ENCODE measurements at places on chromosomes 2 and 18. TPM values are rescaled to one million over a fixed set of nuclear protein-coding genes. Genes with fewer than 3 reads are reported as not detected.

Gene ANKRD30BL
- not detected for total RNA-seq

DNA sequence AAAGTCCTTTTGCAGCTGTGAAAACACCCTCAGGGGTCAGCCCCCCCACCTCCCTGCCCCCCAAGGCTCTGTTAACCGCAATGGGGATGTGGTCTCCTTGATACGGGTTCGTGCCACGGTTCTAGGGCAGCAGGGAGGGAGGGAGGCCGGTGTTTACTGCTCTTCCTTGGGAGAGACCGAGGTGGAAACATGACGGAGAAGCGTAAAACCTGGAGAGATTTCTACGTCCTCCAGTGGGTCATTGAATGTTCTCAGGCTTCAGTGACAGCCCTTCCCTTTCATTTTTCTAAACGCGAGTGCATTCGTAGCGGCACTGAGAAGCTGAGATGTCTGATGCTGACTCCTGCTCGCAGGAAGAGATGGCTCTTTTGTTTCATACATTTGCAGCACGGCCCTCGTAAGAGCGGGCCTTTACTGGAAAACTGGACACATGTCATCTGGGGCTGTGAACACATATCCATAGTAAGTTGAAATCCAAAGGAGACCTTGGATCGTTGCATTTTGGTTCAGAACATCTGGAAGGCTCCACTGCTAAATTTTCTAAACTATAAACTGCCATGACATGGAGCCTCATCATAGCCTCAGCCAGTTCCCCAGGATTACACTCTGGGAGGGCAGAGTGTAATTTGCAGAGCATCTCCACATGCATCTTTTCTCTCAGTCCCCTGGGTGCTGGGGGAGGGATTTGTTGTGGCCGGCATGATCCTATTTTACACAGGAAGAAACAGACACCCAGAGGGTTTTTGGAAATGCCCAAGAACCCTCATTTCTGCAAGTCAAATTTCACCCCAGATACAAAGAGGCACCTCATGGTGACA, 40.6 kb upstream of the HDAC4 start:
- DNase-seq, result no peak

Gene PTPRM
- 2.8 TPM for total RNA-seq

Gene GPR39
- not detected for total RNA-seq

Gene IL36G
- total RNA-seq, result not detected

- no peak for DNase-seq
Measured at GRCh38 chr2:9793918-9794717, 49.2 kb upstream of the TAF1B start.

- no peak for DNase-seq
Measured at GRCh38 chr2:205700331-205701132, 18.2 kb downstream of the NRP2 start.

- no peak for DNase-seq
Measured at GRCh38 chr18:27314996-27315395, 129.9 kb upstream of the CHST9 start.

DNA sequence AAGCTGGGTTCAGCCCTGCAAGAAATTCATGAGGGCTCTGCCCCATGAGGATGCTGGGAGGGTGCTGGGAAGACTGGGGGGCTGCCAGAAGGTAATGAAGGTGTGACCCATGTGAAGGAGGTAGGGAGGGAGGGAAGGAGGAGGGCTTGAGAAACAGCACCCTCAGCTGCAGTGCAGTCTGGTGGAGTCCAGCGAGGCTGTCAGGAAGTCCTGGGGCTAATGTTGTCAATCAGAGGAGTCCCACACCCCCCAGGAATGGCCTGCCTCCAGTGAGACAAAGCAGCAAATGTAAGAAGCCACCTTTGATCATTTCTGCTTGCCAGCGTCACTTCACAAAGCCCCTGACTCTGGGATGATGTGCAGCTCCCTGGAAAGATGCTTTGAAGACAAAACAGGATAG, 248.4 kb downstream of the SH3BP4 start:
- DNase-seq, result no peak

GRCh38 chr18:57077786-57078552, 68.9 kb upstream of the BOD1L2 start:
- DNase-seq, result no peak

DNA sequence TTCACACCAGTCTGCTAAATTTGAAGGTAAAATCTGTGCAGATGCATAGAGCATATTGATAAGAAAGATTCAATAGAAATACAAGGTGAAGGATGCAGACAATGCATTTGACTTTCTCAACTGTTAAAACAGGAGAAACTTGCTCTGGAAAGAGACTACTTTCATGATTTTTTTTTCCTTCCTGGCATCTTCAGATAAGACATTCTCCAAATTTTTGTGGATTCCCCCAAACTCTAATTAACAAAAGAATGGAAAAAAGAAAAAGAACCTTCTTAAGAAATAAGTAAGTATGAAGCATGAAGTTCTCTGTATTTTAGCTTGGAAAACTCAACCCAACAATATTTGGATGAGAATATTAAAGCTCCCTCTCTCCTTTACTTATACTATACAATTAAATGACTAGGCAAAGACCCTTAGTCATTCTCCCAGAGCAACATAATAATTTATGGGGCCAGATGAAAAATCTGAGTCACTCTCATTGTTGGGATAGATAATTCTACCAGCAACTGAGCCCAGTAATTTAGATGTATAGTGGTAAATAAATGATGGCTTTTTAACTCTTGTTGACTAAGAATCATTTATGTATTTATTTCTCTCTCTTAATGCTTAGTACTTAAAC, 298.7 kb upstream of the COL3A1 start:
- DNase-seq, result no peak

GRCh38 chr2:236754271-236754944, 184.8 kb downstream of the ACKR3 start:
- DNase-seq, result no peak

Gene PLEK
- 0.88 TPM for total RNA-seq

Gene CCDC85A
- total RNA-seq, result not detected

DNA sequence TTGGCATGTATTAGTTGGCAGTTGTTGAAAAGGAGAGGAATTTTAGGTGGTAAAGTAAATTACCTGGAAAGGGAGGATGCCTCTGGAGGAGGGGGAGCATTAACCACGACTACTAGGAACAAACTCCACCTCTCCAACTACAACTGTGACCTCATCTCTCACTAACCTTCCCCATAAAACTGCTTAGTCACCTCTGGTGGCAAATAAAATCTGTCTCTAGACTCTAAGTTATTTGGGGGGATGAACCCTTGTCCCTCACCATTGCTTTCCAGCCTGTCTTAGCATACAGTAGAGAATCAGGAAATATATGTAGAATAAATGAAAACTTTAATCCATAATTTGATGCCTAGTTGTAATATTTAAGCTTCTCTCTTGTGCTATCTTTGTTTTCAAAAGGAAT, 27.6 kb upstream of the MYO1B start:
- DNase-seq, result no peak

DNA sequence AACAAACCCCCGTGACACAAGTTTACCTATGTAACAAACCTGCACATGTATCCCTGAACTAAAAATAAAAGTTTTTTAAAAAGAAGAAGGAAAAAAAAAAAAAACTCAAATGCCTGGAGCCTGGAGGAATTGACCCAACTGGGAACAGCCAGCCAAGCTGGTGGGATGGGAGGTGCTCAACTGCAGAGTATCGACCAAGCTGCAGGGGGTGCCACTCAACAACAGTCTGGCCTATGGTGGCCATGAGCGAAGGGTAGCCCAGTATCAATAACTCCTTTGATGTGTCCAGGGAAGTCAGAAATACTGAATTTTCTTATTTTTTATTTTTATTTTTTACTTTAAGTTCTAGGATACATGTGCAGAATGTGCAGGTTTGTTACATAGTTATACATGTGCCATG, 310.3 kb upstream of the DLGAP1 start:
- DNase-seq, result no peak

DNA sequence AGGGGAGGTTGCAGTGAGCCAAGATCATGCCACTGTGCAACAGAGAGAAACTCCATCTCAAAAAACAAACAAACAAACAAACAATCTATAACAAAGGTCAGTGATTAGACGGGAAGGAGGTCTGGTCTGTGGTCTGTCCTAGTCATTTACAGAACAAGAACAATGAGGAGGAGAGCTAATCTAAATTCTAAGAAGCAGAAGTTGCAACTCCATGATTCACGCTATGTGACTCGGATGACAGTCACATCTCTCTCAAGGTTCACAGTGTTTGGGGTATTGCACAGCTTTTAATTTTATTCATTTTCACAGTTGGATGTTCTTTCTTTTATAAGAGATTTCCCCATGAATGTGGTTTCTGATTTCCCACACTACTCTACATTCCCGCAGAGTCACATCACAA, 218.7 kb upstream of the PIEZO2 start:
- DNase-seq, result no peak

DNA sequence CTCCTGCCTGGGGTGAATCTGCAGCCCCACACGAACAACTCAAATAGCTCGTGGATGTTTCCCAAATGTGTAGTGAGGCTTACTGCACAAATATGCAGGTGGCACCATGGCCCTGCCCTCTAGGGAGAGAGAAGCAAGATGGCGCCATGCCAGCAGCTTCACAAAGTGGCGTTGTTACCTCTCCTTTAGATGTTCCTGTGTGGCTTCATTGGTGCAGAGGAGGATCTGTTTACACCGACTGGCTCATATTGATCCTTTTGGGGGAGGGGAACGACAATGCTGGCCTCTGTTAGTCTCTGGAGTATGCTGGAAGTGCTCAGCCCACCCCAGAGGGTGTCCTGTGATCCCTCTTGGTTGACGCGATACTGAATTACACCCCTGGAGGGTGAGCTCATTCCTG, 99.5 kb upstream of the GATA6 start:
- no peak for DNase-seq

- DNase-seq, result no peak
Measured at GRCh38 chr2:173550143-173550542, 195.5 kb downstream of the CDCA7 start.

DNA sequence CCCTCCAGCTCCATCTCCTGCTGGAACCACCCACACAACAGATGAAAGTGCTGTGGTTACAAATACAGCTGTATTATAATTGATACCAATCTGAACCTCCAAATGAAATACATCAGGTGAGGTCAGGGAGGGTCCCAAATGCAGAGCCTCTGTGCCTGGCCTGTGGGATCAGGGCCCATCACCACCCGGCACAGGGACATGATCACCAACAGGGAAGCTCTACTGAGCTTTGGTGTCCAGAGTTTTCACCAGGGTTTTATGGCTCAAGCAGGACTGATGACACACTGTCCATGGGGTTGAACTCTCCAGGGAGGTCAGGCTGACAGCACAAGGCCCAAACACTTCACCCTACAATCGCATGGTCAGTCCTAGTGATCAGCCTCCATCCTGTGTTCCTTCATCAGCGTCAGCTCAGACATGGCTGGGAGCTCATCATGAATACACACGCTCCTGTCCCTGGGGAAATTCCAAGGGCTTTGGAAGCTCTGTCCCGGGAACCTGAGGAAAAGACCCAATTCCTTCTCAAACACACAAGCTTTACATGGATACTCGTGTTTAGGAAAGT, 3.9 kb upstream of the PXDN start:
- DNase-seq, result peak; percentile 28

Gene RASGRP3
- 2.5 TPM for total RNA-seq

DNA sequence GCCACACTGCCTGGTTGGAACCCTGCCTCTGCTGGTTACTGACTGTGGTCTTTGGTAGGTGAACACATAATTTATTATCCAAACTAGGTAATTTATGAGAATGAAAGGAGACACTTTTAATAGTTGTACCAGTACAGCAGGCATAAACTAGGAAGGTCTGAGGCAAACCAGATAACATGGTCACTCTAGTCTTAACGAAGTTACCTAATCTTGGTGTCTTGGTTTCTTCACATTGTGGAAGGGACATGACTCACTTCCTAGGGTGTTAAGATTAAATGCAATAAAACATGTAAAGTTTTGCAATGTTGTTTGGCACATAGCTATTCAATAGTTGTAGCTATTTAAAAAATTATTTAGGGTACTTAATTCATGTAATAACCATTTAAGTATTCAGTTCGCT, 23.3 kb downstream of the SPTBN1 start:
- DNase-seq, result no peak

DNA sequence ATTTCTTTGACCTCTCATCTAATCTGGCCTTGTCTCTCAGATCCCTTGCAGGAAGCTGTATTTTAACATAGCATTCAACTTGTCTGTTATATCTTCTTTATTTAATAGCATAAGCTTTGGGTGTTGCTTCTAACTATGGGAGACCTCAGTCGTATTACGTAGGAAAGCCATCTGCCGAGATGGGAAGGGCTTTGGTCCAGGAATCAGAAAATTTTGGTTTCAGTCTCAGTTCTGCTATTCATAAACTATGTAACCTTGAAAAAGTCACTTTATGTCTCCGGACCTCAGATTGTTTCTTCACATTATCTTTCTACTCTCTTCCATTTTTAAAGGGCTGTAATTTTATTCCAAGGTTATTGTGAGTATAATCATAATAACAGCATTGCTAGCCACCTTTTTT, 297.7 kb downstream of the SATB2 start:
- DNase-seq, result no peak

Gene POU3F3
- total RNA-seq, result not detected

Gene ATP6V1B1
- total RNA-seq, result not detected

DNA sequence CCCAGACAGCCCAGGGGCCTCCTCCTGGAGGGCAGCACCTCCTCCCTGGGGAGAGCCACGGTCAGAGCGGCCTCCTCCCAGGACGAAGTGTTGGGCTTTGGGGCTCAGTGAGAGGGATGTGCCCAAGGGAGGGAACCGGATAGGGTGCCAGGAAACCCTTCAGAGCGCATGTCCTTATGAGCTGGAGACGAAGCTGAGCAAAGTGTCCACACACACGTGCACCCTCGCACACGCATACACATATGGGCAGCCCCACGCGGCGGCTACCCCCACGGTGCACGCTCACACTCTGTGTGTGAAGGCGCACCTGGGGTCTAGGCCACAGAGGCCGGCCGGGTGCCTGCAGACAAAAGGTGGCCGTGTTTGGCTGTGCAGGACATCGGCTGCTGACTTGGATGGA, 106.1 kb upstream of the HDAC4 start:
- DNase-seq, result no peak

- DNase-seq, result no peak
Measured at GRCh38 chr2:55901322-55901721, 22.3 kb downstream of the EFEMP1 start.

DNA sequence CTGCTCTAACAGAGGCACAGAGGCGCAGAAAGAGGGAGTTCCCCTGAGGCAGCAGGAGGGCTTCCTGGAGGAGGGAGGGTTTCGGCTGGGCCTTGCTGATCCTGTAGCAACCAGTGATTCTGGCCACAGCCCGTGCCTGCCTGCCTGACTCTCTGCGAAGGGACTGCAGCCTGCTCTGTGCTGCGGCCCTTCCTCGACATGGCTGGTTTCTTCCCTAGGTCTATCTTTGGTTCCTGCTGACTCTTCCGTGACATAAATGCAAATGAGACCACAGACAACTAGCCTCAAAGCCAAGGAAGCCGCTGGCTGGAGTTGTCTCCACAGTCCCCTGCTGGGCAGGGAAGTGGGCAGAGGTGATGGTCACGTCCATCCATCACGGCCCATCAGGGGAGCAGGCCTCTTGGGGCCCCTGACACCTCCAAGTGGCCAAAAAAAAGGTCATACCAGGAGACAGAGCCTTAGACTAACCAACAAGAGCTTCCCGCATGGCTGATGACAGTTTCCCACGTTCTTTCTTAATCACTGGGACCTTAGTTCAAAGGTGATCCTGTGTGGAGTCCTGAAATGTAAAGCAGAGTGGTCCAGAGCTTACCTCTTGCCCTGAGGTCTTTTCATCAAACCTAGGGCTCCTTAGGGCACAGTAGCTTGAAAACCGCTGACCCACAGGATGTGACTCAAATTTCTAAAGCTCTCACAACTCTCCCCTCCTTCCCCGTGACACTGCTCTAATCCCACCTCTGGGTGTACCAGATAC, 55.3 kb downstream of the HS1BP3 start:
- no peak for DNase-seq

Gene DYSF
- total RNA-seq, result 0.30 TPM

Gene HJURP
- 77.3 TPM for total RNA-seq

Gene FHOD3
- total RNA-seq, result not detected

- DNase-seq, result no peak
Measured at GRCh38 chr18:7953095-7953958, 386.2 kb downstream of the PTPRM start.
